AG04449 (cell line): ENCODE measurements at places on chromosomes 1 and 21.

DNA sequence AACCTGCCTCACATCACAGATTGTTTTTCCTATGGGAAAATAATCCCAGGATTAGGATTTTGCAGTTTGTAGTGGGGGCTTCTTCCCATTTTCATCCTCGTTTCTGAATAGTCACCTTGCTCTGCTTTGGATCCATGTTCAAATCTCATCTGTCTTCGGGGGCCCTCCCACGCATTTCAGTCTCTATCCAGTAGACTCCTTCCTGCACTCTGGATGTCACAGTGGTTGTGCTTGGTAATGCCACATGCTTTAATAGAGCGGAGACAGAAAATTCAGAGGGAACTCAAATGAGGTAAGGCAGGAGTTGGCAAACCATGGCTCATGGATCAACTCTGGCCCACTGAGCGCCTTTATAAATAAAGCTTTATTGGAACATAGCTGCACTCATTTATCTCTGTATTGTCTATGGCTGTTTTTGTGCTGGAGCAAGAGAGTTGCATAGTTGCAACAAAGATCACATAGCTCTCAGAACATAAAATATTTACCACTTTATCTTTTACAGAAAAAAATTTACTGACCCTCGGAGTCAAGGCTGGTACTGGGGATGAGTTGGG is 101.0 kb downstream of the SPATA46 start:
- no peak for DNase-seq

DNA sequence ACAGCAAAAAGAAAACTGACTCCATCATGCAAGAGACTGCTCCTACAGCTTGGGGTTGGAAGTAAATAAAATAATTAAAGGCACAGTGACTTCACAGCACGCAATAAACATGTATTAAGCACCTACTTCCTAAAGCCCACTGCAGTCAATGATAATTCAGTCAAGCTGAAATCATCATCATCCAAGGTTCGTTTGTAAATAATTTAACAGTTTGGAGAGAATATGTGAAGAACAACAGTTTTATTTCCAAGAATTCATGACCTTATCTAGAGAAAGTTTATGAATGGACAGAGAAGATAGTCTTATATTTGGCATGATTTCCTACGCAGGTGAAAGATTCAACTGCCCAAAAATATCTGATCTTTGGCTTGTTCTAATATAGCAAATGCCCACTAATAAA is 86.8 kb downstream of the SMYD3 start:
- no peak for DNase-seq

DNA sequence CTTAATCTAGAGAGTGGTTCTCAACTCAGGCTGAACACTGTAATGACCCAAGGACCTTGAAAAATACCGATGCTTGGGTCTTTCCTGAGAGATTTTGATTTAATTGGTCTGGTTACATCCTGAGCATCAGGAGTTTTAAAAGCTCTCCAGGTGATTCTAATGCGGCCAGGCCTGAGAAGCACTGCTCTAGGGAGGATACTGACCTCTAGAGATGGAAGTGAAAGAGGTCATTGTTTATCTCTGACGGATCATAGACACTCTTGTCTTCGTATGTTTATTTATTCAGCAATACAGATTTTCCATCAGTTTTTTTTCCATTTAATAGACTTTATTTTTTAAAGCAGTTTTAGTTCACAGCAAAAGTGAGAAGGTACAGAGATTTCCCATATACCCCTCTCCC is 54.5 kb upstream of the IGSF5 start:
- DNase-seq = no peak

DNA sequence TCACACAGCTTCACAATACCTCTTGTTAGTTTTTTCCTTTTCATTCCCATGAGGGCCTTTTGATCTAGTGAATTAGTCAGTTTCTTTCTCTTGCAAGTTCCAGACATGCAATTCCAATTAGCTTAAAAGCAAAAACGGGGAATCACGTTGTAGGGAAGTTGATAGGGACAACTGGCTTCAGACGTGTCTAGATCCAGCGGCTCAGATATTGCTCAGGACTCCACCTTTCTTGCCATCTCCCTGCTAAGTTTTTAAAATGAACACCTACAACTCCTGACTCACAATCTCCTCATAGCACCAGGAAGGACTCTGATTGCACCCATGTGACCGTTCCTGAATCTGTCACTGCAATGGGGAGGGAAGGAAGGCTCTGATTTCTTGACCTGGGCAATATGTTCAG is 63.8 kb upstream of the ARHGAP29 start:
- DNase-seq = no peak

- DNase-seq = no peak
These were observed 693 bp downstream of the RAB4A start for GRCh38 chr1:229271448-229272159.

DNA sequence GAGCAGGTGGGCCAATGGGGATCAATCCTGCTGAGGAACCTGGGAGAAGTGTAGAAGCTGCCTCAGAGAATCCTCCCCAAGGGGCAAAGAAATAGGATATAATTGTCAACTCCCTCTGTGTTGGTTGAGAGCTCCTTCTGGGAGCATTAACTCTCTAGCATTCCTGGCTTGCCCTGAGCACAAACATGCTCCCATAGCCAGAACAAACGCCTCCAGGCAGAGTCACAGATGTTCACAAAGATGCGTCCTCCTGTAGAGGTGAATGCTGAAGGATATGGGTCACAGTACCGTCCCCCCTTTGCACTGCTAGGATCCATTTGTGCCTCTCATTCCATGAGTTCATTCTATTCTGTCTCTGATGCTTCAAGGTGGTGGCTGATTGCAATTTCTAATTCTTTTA is 9.6 kb upstream of the BCAN start:
- DNase-seq = no peak

DNA sequence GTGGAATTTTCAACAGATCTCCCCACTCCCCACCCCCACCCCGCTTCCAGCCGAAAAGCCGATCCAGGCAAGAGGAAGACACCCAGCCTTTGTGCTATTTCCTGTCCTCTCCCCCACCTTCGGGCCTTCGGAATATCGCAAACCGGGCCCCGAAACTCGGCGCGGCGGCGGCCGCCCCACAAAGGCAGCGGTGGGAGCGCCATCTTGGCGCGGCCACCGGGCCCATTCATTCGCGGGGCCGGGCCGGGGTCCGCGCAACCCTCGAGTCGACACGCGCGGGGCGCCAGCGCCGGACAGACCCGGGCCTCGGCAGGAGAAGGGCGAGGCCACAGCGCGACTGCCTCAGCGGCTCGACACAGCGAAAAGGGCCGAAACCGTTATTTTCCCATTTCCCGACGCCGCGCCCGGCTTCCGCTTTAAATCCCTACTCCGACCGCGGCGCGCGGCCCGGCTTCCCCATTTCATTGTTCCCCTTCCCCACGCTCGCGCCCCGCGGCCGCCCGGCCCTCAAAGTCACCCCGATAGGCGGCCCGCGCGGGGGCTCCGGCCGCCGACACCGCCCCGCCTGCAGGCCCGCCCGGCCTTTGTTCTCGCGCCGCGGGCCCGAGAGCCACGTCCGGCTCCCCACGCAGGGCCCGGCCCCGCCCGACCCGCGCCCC is 911 bp downstream of the GNB1 start:
- DNase-seq = no peak

GRCh38 chr1:116476321-116476720 is 94.5 kb downstream of the CD58 start:
- DNase-seq = no peak

- no peak for DNase-seq
These were observed 34.1 kb downstream of the DDX20 start for GRCh38 chr1:111789666-111790316.

DNA sequence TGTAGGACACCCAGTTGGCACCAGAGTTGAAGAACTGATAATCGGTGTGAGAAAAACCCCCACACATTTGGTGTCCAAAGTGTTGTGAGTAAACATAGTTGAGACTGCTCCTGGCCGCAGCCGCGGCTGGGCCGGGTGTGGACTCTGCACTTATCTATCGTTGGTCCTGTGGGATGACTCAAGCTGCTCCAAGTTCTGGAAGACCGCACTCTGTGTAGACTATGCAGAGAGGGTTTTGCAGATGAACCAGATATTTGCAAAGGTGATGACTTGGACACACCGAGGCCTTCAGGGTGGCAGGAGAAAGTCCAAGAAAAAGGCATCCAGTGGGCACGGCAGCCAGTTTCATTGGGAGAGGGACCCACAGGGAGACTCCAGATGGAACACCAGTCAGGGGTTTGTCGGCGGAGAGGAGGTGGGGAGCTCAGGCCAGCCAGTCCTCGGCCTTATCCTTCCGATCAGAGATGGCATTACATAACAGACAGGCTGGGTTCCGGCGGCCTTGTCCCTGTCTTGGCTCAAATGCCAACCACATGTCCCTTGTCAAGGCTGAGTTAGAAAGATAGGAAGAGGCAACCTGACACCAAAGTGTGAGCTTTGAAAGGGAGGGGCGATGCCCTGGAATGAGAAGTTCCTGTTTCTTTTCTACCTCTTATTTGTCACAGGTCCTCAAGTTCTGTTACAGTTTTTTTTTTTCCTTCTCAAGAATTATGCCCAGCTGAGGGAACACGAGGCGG is 21.1 kb downstream of the C2CD2 start:
- DNase-seq = no peak

DNA sequence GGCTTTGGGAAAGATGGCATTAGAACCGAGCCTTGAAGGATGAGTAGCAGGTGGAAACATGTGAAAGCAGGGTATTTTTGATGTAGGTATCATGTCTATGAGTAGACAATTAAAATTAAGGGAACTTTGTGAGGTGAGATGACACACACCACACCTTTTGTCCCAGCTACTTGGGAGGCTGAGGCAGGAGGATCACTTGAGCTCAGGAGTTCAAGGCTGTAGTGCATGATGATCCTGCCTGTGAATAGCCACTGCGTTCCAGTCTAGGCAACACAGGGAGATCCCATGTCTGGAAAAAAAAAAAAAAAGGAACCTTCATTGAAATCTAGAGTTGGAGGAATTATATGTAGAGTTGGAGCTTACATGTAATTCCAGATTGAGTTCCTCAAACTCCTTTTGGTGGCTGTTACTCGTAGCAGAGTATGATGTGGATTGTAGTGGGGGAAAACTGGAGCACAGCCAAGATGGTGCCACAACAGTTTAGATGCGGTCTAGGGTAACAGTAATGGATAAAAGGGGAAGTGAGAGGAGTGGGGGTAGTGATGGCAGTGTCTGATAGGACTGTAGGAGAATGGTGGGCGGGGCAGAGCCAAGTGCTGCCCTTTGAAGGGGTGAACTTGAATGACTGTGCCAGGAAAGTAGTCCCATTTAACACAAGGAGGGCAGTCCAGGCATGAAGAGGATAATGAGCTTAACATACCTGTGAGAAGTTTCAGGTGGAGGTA is 17.4 kb downstream of the AK4 start:
- DNase-seq = no peak

DNA sequence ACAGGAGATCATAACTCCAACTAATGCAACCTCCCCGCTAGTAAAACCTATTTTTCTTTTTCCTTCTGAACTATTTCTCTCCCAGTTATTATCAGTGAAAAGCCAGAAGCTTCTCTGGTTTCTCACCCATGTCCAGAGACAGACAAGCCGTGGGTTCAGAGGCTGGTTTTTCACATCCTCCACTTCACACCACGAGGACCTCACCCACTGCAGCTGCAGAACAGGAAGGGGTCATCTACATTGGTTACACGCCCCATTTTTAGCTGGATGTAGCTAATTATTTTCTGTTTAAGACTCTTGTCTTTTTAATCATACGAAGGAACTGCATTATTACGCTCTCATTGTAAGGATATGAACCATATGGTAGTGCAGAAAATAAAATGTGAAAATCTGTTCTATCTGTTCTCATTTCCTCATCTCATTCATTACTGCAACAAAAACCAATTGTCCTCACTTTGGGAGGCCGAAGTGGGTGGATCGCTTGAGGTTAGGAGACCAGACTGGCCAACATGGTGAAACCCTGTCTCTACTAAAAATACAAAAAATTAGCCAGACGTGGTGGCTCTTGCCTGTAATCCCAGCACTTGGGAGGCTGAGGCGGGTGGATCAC is 39.1 kb upstream of the CLDN14 start:
- no peak for DNase-seq

DNA sequence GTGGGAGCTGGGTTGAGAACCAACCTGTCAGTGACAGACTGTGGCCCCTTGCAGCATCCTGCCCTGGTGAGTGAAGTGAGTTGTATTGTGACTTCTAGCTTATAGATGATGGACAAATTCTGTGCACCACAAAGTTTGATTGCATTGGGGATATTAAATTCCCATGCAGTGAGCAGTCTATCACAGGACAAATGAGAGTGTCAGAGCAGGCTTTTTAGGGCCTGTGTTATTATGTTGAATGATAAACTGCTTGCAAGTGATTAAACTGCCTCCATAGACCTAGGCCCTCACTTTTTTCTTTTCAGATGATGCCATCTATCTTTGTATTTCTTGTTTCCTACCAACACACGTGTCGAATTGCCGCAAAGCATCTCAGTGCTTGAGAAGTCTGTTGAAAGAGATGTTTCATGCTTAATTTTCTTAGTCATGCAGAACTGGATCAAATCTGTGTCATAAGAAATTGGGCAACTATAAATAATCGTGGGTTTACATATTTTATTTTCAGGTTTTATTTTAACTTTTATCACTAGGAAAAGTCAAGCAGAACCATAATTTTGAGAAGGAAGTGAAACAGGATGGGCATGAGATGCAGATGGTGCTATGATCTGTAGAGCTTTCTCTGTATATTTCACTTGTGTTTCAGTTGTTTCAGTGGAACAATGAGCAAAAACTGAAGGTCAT is 199.2 kb downstream of the S1PR1 start:
- no peak for DNase-seq

DNA sequence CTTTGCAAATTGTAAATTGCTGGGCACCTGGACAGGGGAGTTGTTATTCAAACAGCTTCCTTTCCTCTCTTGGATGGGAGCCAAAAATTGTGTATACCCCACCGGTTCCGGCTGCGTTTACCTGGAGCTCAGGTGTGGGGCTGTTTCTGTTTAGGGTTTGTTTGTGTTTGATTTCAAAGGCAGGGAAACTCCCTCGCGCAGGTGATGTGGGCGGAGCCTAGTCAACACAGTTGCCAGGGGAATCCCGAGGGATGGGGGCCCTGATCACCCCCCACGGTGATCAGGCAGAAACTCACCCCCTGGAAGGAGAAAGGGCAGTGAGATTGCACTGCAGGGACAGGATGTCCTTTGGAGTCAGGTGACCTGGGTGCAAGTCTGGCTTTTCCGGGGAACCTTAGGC is 28.3 kb downstream of the CDCP2 start:
- DNase-seq = no peak

GRCh38 chr21:30233228-30234020 is 17.5 kb upstream of the CLDN8 start:
- DNase-seq = no peak
